Stimulated activated CD4-positive, alpha-beta T cell treated with anti-CD3 and anti-CD28 coated beads, TNF-alpha, amount 100 ng/mL, for 48 hours (primary cell): ENCODE measurements at places on chromosomes 6 and 20.

GRCh38 chr6:3919130-3919628 lies 70.0 kb downstream of the FAM50B start:
- DNase-seq = no peak

DNA sequence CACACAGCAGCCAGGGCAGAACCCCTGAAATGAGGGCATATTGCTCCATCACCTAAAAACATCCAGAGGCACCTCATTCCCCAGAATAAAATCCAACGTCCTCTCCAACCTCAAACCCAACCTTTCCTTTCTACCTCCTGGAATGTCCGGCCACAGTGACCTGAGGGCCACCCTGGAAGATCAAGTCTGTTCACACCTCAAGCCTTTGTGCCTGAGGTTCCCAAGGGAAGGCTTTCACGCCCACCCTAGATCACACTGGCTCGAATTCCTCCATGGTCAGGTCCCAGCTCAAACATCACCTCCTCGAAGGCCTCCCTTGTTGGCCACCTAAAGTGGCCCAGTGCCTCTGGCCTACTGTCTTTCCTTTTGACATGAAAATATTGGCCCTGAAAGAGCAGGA lies 88.9 kb downstream of the ZMYND8 start:
- no peak for DNase-seq

DNA sequence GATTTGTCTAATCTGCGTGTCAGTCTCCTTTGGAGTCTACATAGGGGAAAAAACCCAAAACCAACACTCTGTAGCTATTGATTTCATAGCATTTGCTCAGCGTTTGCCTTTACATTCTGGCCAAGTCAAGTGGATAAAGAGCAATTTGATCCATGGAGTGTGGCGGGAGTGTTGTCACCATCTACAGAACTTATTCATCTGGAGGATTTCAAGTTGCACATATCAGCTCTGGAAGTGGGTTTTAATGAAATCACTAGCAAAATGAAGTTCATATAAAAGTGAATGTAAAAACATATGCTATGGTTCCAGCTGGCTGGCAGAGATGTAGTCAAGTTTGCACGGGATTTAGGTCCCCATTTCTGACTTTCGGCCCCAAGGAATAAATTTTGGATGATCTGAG lies 219.7 kb upstream of the SUPT3H start:
- DNase-seq = no peak

DNA sequence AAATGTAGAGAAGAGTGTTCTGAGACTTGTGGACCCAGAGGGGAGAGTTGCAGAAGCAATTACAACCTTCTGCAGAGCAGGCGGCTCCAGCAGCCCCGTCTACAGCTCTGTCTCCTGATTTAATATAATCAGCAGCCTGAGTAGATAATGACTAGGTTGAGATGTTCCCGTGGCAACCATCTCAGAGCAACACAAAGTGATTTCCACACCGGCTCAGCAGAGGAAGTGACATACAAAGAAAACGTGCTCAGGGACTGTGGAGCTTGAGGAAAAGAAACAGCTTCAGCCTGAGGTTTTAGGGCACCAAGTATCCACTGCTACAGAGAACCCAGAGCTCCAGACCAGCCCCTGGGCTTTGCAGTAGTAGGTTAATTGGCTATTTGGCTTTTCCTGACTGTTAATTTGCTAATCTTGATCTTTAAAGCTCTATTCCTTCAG lies 136.4 kb downstream of the MTFR2 start:
- no peak for DNase-seq

- DNase-seq = no peak
These were observed 146.9 kb upstream of the SGK1 start for GRCh38 chr6:134464690-134465411.

DNA sequence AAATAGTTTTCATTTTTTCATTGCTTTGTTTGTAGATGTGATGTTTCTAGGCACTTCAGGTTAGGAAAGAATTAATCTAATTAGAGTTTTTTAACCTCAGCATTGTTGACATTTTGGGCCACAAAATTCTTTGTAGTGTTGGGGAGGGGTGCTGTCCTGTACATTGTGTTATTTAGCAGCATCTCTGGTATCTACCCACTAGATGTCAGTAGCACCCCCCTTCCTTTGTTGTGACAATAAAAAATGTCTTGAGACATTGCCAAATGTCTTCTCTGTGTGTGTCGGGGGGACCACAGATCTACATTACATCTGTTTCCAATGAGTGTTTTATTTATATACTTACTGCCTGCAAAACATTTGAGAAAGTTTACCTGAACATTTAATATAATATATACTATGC lies 45.6 kb downstream of the EYA4 start:
- no peak for DNase-seq

- DNase-seq = no peak
These were observed 42.4 kb upstream of the ECHDC1 start for GRCh38 chr6:127385668-127386430.

DNA sequence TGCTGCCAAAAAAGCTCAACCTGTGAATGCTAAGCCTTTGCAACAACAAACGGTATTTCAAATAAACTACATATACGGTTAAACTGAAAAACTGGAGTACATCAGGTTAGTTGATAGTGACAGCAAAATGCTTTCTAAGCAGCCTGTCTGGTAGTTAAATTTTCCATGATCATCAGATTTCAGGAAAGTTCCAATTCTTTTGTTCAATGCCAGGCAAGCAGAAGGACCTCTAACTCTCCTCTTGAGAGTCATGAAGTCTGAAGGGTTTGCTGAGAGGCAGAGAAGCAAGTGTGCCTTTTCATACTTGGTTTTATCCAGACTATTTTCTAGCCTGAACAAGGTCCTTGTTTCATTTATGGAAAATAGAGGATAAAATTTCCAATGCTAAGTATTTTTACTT lies 4.5 kb downstream of the FLRT3 start:
- DNase-seq = no peak

GRCh38 chr6:154653853-154654252 lies 79.4 kb upstream of the SCAF8 start:
- no peak for DNase-seq

GRCh38 chr20:54385746-54386145 lies 89.6 kb upstream of the DOK5 start:
- DNase-seq = no peak

GRCh38 chr6:168725802-168726201 lies 284.8 kb downstream of the SMOC2 start:
- no peak for DNase-seq

GRCh38 chr6:33897189-33897780 lies 93.5 kb upstream of the MLN start:
- no peak for DNase-seq

DNA sequence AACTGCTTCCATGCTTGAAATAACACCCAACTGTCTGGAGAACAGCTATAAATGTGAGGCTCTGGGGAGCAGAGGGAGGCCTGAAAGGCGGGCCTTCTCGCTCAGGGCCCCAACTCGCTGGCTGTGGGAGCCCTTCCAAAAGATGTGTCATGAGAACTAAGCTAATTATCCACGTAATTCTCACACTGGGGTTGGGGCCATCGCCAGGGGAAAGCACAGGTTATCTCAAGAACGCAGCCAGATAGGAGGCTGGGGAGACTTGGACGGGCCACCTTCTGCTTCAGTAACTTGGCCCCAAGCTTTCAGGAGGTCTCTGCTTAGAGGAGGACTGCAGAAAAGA lies 1.6 kb downstream of the PXDC1 start:
- DNase-seq = no peak
